ENCODE measurements at places on chromosomes 5 and 9.

- DNase-seq = no peak
Observed at GRCh38 chr9:110672873-110673510, 4.4 kb downstream of the MUSK start.

- no peak for DNase-seq
Observed at GRCh38 chr5:10761933-10762775, 1.1 kb upstream of the DAP start.

DNA sequence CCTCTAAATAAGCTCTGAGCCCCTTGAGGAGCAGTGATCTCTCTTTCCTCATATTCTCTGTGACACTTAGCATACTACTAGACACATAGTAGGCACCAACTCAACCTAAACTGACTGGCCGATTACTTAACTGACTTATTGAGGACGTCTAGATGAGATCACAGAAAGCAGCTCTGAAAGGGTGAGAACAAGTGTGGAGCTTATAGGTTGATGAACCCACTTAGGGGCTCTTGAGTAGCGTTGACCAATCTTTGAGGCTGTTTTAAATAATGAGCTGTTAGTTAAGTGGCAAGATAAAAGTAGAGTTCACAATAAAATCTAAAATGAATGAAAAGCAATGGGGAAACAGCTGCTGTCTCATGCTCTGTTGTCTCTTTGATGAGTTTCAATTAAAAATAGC, 124.7 kb upstream of the TNPO1 start:
- DNase-seq = no peak

GRCh38 chr9:133880136-133880535, 112.0 kb downstream of the VAV2 start:
- no peak for DNase-seq

GRCh38 chr9:38289866-38290245, 102.6 kb upstream of the ALDH1B1 start:
- DNase-seq = no peak

DNA sequence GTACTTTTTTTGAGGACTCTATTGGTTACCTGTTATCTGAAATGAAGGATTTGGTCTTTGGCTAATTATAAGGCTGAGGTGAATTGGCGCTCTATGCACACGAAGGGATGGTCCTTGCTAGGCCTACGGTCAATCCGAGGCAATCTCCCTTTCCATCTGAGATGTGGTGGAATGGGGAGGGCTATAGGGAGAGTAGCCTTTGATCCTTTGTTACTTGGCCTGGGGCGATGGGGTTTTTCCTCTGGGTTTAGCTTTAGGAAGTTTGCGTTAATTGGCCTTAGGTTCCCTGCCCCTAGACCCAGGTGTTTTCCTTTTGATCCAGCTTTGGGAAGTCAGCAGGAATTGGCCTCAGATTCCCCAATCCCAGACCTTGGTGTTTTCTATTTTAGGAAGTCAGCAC, 102.1 kb upstream of the C9orf72 start:
- no peak for DNase-seq

DNA sequence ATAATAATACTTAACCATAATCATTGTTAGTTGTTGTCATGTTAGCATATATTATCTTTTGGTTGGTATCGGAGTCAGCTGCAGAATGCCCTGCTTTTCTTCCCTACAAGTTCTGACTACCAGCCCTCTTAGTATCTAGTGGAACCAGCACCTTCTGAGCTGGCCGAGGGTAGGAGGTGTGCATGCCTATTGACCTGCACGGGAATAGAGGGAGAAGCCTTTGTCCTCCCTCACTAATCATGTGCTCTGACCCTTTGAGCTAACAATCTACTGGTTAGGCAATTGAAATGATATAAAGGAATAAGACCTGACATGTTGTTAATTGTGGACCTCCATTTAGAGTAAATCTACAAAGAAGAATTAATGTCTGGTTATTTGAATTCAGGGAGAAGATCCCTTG, 4.1 kb downstream of the PCSK5 start:
- no peak for DNase-seq

DNA sequence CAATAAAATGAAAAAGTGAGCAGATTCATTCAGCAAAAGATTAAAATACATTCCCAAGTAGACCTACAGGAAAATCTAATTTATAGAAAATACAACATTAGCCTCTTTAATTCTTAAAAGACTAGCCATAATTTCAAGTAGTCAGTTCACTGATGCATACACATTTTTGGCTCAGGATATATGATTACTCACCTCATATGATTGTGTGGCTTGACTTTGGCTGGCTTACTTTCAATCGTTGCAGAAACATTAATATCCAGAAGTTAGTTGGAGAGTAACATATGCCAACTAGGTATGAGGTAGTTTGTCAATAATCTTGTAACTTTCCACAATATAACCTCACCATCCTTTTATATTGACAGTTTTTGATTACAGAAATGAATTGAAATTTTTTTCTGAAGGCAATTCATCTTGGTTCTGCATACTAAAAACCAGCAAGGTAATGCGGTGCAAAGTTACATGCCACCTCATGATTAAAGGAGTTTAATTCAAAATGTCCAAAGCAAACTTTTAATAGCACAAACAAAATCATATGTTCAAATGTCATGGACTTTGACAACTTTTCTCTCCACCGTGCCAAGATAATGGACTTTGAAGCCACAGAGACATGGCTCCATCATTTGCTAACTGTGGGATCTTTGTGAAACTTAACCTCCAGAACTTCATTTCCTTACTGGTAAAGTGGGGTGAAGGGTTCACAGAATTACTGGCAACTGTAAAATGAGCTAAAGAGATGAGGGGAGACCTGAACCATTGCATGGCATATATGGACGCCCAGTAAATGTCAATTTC, 76.6 kb upstream of the PAM start:
- DNase-seq = no peak

DNA sequence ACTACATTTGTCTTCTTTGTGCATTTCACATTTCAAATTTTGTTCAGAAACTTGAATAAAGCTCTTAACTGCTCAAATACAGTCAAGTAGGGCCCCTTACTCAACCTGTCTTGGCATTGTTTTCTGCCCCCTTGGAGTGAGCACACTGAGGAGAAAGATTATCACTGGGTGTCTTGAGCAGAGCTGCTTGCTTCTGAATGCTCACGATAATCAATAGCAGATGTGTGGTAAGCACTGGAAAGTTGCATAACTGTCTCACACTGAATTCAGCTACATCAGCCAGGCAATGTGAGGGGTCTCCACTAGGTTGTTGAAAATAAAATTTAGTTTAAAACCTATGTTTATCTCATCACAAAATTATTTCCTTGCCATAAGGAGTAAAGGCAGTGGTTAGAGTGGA, 7.8 kb upstream of the TNFAIP8 start:
- no peak for DNase-seq

GRCh38 chr9:131441441-131441840, 47.6 kb downstream of the PRRC2B start:
- DNase-seq = no peak

- DNase-seq = no peak
Observed at GRCh38 chr9:133137451-133138231, 16.6 kb upstream of the RALGDS start.

- DNase-seq = no peak
Observed at GRCh38 chr5:141845371-141845851, 32.8 kb downstream of the PCDH1 start.

GRCh38 chr5:18098691-18099090, 464.4 kb downstream of the TAF11L14 start:
- no peak for DNase-seq

- no peak for DNase-seq
Observed at GRCh38 chr5:117242028-117242427, 667.4 kb upstream of the SEMA6A start.

DNA sequence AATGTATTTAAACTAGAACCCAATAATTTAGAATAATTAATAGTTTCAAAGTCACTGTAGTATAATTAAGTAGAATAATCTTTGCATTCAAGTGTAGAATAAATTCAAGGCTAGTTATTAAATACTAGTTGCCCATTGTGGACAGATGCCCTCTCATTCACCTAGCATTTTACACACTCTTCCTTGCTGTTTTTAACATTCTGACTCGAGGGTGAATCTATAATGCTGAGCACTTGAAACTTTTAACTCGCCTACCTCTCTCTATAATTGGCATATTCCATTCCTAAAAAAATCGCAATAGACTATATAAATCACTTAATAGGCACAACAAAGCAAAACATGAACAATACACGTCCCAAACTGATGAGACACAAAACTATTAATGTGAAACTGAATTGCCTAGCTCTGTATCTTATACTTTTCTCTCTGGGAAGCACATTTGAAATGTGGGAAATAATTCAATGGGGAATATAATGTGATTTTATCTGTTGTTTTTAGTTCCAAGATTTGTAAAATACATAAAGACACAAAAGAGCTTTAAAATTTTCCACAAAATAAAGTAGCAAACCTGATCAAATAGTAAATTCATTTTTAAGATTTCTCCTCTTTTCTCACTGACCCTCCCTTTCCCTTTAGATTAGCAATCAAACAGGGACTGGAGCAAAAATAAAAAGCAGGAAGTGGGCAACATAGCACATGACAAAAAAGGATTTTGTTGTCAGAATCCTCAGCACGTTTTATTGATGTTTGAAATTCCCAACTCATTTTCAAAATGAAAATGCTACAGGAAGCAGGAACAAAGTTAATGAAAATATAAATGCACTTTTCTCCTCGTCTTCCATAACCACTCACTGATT, 295.6 kb downstream of the PDE4D start:
- DNase-seq = peak; percentile 36

DNA sequence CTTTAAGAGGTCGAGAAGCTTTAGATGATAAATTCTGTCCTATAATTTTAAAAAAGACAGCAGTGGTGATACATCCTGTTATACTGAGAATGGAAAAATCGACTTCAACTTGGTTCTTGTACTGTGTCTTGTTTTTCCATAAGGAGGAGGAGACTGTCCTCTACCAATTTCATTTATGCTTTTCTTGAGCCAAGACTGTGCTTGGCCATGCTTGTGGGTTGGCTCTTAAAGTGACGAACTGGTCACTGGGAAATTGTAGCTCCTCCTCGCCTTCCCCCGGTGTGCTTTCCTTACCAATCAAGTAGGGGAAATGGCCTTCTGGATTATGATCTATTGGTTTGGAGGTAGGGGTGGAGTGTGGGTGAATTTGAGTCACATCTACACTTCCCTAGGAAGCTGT, 67.1 kb upstream of the HSPB3 start:
- no peak for DNase-seq

GRCh38 chr5:137148655-137149054, 350.5 kb downstream of the SPOCK1 start:
- no peak for DNase-seq

GRCh38 chr9:124493794-124494479, 13.3 kb downstream of the NR5A1 start:
- DNase-seq = no peak

GRCh38 chr9:131330814-131331600, 41.5 kb downstream of the PLPP7 start:
- no peak for DNase-seq

DNA sequence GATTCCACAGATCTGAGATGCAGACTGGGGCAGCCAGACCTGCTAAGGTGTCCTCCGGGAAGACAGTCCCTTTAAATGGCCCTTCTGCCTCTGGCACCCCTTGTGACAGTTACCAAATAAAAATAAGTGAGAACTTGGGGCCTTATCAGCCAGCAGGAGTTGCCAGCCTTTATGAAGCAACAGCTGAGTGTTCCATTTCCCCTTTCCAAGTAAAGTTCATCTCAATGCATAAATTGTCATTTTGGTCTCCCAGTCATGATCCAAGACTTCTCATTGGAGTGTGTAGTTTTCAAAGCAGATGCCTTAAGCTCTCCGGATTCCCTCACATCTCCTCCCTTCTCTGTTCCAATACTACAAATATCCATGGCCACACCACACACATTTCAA, 4.1 kb downstream of the PTCH1 start:
- DNase-seq = no peak

DNA sequence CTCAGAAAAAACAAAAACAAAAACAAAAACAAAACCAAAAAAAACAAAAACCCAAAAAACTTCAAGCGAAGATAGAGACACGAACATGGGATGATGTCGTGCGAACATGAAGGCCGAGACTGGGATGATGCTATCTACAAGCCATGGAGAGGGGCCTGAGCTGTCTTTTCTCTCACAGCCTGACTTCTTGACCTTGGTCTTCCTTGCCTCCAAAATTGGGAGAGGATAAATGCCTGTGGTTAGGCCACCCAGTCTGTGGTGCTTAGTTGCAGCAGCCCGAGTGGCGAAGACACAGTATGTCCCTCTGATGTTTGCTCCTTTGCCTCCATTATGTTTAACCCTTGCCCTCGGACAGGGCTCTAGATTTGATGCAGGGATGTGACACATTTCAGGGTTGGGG, 130.4 kb upstream of the BASP1 start:
- DNase-seq = no peak

DNA sequence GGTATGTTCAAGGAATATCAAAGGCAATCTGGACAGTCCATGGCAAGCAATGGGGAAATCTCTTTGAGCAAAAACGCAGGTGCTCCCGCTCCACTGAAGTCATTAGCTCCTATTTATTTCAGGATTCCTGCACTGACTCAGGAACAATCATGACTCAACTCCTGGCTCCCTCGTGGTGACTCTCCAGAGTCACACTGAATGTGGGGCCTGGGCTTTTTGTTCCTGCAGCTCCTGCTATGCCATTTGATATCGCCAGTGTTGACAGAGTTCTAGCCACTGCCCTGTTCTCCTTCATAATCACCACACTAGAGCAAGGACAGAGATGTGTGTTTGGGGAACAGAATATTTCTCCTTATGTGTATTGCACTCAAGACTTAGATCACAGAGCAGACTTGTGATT, 187.2 kb upstream of the ZNF462 start:
- DNase-seq = no peak

GRCh38 chr9:127650518-127650917, 38.4 kb downstream of the STXBP1 start:
- DNase-seq = no peak

DNA sequence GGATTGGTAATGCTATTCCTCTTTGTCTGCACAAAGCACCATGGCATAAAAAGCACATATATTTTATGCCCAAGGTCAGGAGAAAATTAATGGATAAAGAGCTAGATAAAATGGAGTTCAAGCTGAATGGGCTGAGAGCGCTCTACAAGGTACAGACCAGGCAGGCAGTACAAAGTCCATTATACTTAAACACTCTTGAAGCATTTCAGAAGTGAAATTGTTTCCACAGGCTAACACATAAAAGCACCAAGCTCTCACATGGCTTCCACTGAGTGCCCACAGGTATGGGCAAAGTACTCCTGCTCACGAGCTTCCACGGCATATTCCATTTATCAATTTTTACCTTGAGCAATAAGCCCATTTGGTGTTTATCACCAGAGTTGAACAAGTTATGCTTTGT, 771.2 kb upstream of the DMAC1 start:
- DNase-seq = no peak

DNA sequence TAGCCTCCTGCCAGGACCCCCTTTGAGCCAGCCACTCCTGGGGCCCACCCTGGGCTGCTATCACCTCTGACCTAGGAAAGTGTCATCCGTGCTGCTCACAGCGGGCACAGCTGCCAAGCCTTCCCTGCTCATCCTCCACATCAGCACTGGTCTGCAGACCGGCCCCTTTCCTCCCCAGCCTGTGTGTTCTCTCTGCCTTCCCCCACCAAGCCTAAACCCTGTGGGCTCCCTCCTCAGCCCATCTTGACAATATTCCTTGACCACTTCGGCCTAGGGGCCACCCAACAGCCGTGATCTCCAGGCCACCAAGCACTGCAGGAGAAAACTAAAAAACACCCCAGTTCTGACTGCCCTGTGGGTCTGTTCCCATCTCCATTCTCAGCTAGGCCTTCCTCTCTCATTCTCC, 135.1 kb downstream of the DAB2IP start:
- no peak for DNase-seq
